ENCODE measurements at places on chromosomes 12 and 14.

GRCh38 chr12:80792861-80793260 lies 76.1 kb downstream of the MYF5 start:
- DNase-seq, result no peak

GRCh38 chr12:127998988-127999387 lies 268.0 kb upstream of the TMEM132C start:
- no peak for DNase-seq

- no peak for DNase-seq
Measured at GRCh38 chr12:65152596-65152995, 16.8 kb upstream of the LEMD3 start.

DNA sequence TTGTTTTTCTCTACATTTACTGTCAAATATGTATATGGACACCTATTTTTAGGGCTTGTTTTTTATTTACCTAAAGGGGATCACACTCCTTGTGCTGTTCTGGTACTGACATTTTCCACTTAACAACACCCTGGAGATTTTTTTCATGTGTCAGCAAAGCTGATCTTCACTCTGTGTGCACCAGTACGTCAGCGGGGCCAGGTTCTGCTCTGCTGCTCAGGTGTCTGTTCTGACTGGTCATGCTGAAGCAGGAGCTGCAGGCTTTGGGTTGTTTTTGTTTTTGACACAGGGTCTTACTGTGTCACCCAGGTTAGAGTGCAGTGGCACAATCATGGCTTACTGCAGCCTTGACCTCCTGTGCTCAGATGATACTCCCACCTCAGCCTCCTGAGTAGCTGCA lies 81.9 kb upstream of the CCND2 start:
- no peak for DNase-seq

DNA sequence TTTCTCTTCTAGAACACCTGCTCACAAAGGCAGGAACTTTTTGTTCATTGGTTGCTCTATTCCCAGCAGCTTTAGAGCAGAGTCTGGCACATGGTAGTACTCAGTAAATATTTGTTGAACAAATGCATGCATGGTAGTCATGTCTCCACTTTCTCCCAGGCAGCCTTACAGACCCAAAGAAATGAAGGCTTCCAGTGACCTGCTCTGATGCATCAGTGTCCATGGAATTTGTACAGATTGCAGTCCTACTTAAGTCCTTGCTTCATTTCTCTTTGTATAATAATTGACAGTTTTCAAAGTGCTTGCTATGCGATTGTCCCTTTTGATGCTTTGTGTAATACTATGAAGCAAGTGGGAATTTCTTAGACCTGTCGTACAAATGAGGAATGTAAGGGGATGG lies 119.6 kb downstream of the DERA start:
- DNase-seq, result no peak

DNA sequence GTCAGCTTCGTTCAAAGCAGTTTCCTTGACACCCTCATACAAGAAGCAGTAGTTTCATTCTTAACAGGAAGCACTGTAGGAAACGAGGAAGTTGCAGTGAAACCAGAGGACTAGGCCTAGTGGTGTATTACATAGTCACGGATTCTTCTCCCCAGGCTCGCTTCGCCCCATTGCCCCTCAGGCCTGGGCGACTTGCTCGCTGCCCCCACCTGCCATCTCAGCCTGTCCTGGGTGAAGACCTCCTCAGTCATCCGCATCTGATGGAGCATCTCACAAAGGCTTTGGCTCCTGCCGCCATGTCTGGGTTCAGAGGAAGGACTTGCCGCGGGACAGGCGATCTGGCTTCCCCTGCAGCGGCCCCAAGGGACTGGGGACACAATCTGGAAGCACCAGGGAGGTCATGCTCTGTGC lies 93.5 kb downstream of the LMNTD1 start:
- DNase-seq, result no peak

GRCh38 chr14:58362798-58363412 lies 32.8 kb upstream of the TOMM20L start:
- DNase-seq, result no peak

- no peak for DNase-seq
Measured at GRCh38 chr14:68099495-68100045, 280.0 kb downstream of the RAD51B start.
